ENCODE measurements at places on chromosomes 7 and 10.
A peak's percentile ranks its signal among the peaks of the same experiment; 100 is the strongest.

DNA sequence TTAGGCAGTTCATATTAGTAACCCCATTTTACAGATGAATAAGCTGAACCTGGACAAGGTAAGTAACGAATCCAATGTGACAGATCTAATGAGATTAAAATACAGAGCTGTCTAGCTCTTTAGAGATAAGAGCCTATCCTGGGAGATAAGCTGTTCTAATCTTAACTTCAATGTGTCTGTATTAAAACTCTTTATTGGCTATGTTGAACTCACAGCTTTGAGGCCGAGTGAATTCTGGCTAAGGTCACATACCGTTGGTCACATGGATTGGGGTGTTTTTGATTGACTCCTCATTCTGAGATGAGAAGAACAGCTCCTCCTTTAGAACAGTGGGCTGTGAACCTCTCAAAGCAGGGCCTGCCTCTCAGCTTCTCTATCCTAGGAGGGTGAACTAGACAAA is 113.4 kb upstream of the EEPD1 start:
- no peaks in the 10 kb centered on the region for H3K36me3 ChIP-seq
- no peak overlapping the region for H3K27ac ChIP-seq

DNA sequence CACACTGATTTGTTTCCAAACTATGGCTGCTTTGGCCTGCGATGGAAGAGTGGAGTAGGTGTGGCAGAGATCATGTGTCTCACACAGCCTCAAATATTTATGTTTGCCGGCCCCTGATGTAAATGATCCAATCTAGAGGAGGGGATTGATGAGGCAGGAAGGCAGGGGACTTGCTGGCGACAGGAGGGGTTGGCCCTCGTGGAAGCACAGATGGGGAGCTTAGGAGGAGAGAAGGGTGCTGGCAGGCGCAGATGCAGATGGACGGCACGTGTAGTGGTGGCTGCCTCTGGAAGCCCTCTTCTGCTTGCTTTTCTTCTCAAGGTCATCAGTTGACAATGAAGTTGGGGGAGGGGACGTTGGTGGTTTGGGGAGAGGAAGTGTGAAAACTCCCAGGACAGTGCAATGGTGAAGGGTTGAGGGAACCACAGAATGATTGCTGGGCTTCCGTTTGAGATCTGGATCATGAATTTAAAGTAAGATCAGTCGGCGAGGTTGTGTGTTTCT is 15.4 kb downstream of the COL13A1 start:
- H3K27ac ChIP-seq: no peak overlapping the region
- H3K27me3 ChIP-seq: no peaks in the 10 kb centered on the region
- no peaks in the 10 kb centered on the region for H3K36me3 ChIP-seq
- no peak overlapping the region for H3K4me3 ChIP-seq
- no peak for DNase-seq

GRCh38 chr7:98869027-98869596 is 702 bp downstream of the TMEM130 start:
- DNase-seq: no peak
- H3K36me3 ChIP-seq: no peaks in the 10 kb centered on the region
- peaks cover 12% of the 10 kb centered on the region for H3K4me1 ChIP-seq

GRCh38 chr10:35493196-35494118 is 111.7 kb upstream of the GJD4 start:
- peaks cover 5% of the 10 kb centered on the region for H3K4me1 ChIP-seq
- H3K36me3 ChIP-seq: peaks cover 3% of the 10 kb centered on the region
- H3K27me3 ChIP-seq: no peaks in the 10 kb centered on the region
- H3K4me3 ChIP-seq: no peak overlapping the region

GRCh38 chr10:12847361-12847975 is 154.0 kb downstream of the CCDC3 start:
- DNase-seq: no peak
- H3K4me1 ChIP-seq: no peaks in the 10 kb centered on the region
- no peak overlapping the region for H3K27ac ChIP-seq
- no peaks in the 10 kb centered on the region for H3K36me3 ChIP-seq
- H3K4me3 ChIP-seq: no peak overlapping the region

GRCh38 chr7:29277436-29278215 is 83.1 kb downstream of the CHN2 start:
- no peaks in the 10 kb centered on the region for H3K27me3 ChIP-seq
- no peak overlapping the region for H3K27ac ChIP-seq
- no peaks in the 10 kb centered on the region for H3K36me3 ChIP-seq
- H3K4me1 ChIP-seq: no peaks in the 10 kb centered on the region
- H3K4me3 ChIP-seq: no peak overlapping the region
- DNase-seq: no peak

DNA sequence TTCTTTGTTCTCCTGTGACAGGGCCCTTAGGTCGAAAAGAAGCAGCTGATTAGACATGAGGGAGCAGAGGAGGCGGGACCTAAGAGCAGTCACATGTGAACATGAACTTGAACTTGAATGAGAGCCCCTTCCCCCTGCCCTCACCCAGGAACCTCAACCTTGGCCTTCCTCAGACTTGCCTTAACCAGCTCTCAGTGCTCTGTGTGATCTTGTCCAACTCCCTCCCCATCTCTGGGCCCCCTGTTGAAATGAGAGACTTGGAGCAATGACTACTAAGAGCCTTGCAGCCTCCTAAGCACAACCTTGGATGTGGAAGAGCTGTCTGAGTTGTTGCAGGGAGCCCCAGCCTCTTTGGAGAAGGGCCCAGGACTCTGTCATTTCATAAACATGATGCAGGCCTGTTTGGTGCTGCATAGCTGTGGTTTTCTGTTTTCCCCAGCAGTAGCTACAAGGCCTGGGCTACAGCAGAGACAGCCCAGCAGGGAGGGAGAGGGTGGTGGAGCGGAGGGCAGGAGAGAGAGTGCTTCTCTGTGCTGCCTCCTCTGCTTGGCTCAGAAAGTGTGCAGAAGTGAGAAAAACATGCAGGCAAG is 123.9 kb upstream of the ZMIZ1 start:
- no peak overlapping the region for H3K27ac ChIP-seq
- H3K27me3 ChIP-seq: no peaks in the 10 kb centered on the region
- no peak for DNase-seq

DNA sequence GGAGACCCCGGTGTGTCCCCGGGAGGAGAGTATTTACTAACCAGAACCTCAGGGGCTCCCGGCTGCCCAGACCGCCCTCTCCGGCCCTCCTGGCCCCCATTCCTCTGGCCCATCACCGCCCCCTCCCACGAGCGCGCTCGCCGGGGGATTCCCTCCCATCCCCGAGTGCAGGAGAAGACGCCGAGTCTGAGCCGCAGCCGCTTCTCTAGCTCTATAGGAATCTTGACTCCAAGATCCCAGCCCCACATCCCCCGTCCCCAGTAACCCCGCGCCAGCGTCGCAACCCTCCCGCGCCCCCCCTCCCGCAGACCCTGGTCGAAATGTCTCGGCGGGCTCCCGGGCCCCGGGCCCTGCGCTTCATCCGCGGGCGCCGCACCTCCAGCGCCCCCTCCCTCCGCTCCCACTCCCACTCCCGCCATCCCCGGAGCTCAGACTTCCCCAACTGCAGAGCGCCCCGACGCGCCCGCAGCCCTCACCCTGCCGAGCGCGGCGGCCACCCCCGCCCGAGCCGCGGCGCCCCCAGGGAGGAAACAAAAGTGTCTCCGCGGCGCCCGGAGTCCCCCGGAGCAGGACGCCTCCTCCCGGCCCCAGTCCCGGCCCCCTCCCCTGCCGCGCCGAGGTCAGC is 541 bp downstream of the ELMO1 start:
- DNase-seq: peak; percentile 11
- H3K4me3 ChIP-seq: peak overlapping the region; percentile 93
- H3K4me1 ChIP-seq: peaks cover 9% of the 10 kb centered on the region

DNA sequence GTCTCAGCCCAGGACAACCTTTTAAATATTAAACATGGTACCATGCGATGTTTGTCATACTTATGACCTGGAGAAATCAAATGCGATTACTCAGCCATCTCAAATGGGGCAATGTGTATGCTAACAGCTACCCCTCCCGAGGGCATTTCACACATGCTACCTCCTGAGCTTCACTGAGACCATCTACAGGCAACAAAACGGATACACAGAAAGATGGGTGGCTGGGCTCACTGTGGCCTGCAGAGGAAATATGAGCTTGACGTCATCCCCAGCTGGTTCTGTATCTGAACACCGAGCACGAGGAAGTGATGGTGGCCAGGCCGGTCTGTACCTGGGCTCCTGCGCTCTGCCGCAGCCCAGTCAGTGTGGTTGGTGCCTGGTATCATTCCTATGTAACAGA is 374.3 kb downstream of the RPS24 start:
- no peak overlapping the region for H3K4me3 ChIP-seq
- no peaks in the 10 kb centered on the region for H3K4me1 ChIP-seq
- H3K36me3 ChIP-seq: no peaks in the 10 kb centered on the region
- H3K27me3 ChIP-seq: no peaks in the 10 kb centered on the region
- no peak for DNase-seq
- H3K27ac ChIP-seq: no peak overlapping the region

- H3K4me3 ChIP-seq: no peak overlapping the region
- no peak overlapping the region for H3K27ac ChIP-seq
- H3K27me3 ChIP-seq: no peaks in the 10 kb centered on the region
- no peak for DNase-seq
- no peaks in the 10 kb centered on the region for H3K4me1 ChIP-seq
Observed at GRCh38 chr10:77530011-77530410, 107.6 kb downstream of the KCNMA1 start.

- peak overlapping the region; percentile 2 for H3K27ac ChIP-seq
- H3K27me3 ChIP-seq: no peaks in the 10 kb centered on the region
- peak overlapping the region; percentile 54 for H3K4me3 ChIP-seq
- peaks cover 46% of the 10 kb centered on the region for H3K4me1 ChIP-seq
- H3K36me3 ChIP-seq: no peaks in the 10 kb centered on the region
Observed at GRCh38 chr7:50660040-50660829, 95.0 kb upstream of the DDC start.

DNA sequence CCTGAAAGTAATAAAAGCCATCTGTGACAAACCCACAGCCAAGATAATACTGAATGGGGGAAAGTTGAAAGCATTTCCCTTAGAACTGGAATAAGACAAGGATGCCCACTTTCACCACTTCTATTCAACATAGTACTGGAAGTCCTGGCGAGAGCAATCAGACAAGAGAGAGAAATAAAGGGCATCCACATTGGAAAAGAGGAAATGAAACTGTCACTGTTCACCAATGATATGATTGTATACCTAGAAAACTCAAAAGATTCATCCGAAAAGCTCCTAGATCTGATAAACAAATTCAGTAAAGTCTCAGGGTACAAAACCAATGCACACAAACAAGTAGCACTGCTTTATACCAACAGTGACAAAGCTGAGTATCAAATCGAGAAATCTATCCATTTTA is 581.7 kb upstream of the TEX47 start:
- H3K4me3 ChIP-seq: no peak overlapping the region
- no peaks in the 10 kb centered on the region for H3K36me3 ChIP-seq
- H3K27me3 ChIP-seq: no peaks in the 10 kb centered on the region

GRCh38 chr7:81162771-81163525 is 244.1 kb upstream of the SEMA3C start:
- no peaks in the 10 kb centered on the region for H3K36me3 ChIP-seq
- H3K4me1 ChIP-seq: no peaks in the 10 kb centered on the region
- no peaks in the 10 kb centered on the region for H3K27me3 ChIP-seq
- no peak overlapping the region for H3K4me3 ChIP-seq

DNA sequence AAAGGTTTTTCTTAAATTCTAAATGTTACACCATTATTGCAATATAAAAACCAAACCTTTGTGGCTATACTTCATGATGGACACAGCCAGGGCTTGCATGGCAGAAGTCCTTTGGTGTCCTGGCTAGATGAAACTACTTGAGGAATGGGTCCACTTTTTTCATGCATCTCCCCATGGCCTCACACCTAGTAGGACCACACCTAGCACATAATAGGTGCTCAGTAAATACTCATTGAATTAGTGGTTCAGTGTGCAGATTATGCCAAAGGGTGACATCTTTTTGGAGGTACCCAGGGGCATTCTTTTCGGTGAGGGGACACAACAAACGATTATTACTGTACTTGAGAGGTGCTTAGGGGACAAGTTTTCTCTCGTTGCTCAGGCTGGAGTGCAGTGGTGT is 20.7 kb upstream of the SRGN start:
- no peaks in the 10 kb centered on the region for H3K27me3 ChIP-seq
- no peak overlapping the region for H3K27ac ChIP-seq
- H3K4me3 ChIP-seq: no peak overlapping the region
- no peak for DNase-seq
- no peaks in the 10 kb centered on the region for H3K36me3 ChIP-seq

GRCh38 chr10:103231047-103231551 is 14.6 kb upstream of the RPEL1 start:
- H3K27ac ChIP-seq: no peak overlapping the region
- H3K27me3 ChIP-seq: no peaks in the 10 kb centered on the region
- H3K4me3 ChIP-seq: no peak overlapping the region
- no peak for DNase-seq
- no peaks in the 10 kb centered on the region for H3K4me1 ChIP-seq

GRCh38 chr7:28124413-28124812 is 56.2 kb downstream of the JAZF1 start:
- H3K4me1 ChIP-seq: peaks cover 15% of the 10 kb centered on the region
- H3K27ac ChIP-seq: no peak overlapping the region
- H3K4me3 ChIP-seq: no peak overlapping the region
- no peak for DNase-seq
- H3K36me3 ChIP-seq: no peaks in the 10 kb centered on the region

DNA sequence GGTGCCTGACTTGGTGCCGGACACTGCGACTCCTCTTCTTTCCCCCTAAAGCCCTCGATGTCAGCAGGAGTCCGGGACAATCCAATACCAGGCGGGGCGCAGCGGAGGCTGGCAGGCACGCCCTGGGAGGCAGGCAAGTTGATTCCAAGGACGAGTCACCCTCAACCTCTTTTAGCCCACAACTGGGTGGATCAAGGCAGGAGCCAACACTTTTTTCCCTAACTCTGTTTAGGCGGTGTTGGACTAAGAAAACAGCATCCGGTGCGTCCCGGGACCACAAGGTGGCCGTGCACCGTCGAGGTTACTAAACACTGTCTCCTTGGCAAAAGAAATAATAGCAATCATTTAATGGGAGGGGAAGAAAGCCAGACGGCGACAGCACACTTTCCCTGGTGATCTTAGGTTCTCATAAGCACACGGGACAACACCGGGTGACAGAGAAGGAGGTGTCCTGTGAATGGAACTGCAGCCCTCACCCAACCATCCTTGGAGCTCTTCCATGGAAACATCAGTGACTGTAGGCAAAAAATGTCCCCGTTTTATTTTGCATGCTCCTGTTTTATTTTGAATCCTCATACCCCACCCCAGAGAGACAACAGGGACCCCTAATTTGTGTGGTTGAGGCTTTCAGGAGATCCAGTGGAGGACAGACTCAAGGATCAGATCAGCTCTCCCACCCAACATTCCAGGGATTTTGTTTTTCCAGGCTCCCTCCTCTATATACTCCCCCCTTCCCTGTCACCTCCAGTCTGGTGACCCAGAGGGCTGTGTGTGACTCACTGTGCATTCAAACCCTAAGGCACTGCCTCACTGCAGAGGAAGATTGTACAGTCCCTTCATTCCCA is 1.3 kb upstream of the CALCR start:
- no peak overlapping the region for H3K4me3 ChIP-seq
- H3K4me1 ChIP-seq: no peaks in the 10 kb centered on the region
- no peak for DNase-seq
- H3K27me3 ChIP-seq: peaks cover 2% of the 10 kb centered on the region
- H3K27ac ChIP-seq: no peak overlapping the region

DNA sequence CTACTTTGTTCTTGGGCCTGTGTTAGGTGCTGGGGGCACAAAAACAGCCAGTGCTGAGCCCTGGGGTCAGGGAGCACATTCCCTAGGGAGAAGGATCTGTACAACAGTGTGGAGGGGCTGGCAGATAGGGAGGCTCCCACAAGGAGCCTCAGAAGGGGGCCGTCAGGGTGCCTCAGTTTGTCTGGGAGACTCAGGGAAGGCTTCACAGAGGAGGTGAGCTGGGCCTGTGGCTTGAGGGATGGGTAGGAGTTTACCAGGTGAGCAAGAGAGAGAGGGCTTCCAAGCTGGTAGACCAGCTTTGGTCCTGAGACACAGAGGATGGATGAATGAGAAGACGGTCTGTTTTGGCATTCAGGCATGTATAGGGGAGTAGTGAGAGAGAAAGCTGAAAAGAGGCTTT is 52.1 kb downstream of the CAMK1D start:
- no peak for DNase-seq
- H3K27me3 ChIP-seq: no peaks in the 10 kb centered on the region
- no peak overlapping the region for H3K27ac ChIP-seq
- H3K4me3 ChIP-seq: no peak overlapping the region
- peaks cover 5% of the 10 kb centered on the region for H3K36me3 ChIP-seq
